ENCODE measurements at places on chromosomes 13 and 19.

DNA sequence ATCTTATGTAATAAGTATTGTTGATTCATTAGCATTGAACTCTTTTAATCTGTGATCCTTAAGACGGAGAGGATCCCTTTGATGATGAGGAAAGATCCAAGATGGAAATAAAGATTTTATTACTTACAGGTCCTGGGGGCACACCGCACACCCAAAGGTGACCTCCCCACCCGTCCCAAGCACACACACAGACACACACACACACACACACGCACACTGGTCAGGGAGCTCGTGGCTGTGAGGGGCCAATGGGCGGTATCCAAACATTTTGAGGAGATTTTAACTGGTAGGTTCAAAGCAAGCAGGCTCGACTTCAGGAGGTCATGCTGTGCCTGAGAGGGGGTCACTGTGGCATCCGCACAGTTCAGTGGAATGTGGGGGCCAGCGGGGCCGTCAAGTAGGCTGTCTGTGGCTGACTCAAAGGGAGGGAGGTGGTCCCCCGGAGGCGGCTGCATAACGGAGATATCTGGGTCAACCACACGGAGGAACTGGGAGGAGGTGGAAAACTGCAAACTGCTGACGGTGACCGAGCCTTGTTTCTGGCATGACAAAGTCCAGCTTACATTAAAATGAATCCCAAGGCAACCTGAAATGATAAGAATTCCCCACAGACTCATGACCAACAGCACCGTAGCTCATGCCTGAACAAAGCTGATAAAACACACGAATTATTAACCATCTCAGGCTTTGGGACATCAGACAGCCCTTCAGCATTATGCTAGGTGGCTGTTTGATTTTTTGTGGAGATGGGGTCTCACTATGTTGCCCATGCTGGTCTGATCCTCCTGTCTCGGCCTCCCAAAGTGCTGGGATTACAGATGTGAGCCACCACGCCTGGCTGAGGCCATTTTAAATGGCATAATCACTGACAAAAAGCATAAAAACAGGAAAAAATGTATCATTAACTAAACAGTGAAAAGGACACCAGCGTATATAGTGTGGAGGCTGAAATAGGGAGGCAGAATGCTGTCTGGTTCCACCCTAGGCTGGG, 20.9 kb upstream of the SIGLEC11 start:
- peaks cover 10% of the 10 kb centered on the region for H3K36me3 ChIP-seq
- peaks cover under 1% of the 10 kb centered on the region for H3K4me1 ChIP-seq
- DNase-seq: no peak
- no peak overlapping the region for H3K27ac ChIP-seq

- no peak overlapping the region for H3K27ac ChIP-seq
- no peak overlapping the region for H3K4me3 ChIP-seq
- no peak for DNase-seq
- H3K4me1 ChIP-seq: no peaks in the 10 kb centered on the region
- no peaks in the 10 kb centered on the region for H3K27me3 ChIP-seq
Observed at GRCh38 chr13:66751691-66752090, 478.4 kb downstream of the PCDH9 start.

DNA sequence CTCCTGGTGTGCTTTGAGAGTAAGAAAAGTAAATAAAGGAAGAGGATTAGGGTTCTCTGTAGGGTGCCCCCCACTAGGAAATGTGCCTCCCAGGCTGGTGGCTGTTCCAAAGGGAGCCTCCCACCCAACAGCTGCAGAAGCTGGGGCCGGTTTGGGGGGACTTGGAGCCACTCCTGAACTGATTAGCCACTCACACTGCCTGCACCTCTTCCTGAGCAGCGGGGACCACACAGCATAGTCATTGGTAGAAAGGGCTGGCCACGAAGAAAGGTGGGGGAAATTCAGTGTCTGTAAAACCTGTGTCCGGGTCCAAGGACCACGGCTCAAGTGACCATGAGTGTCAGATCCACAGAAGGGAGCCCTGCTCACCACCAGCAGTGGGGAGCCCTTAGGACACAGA, 55.6 kb downstream of the SPACA7 start:
- no peak overlapping the region for H3K27ac ChIP-seq
- H3K36me3 ChIP-seq: no peaks in the 10 kb centered on the region
- no peak for DNase-seq
- no peak overlapping the region for H3K4me3 ChIP-seq
- peaks cover 17% of the 10 kb centered on the region for H3K27me3 ChIP-seq
- H3K4me1 ChIP-seq: no peaks in the 10 kb centered on the region

DNA sequence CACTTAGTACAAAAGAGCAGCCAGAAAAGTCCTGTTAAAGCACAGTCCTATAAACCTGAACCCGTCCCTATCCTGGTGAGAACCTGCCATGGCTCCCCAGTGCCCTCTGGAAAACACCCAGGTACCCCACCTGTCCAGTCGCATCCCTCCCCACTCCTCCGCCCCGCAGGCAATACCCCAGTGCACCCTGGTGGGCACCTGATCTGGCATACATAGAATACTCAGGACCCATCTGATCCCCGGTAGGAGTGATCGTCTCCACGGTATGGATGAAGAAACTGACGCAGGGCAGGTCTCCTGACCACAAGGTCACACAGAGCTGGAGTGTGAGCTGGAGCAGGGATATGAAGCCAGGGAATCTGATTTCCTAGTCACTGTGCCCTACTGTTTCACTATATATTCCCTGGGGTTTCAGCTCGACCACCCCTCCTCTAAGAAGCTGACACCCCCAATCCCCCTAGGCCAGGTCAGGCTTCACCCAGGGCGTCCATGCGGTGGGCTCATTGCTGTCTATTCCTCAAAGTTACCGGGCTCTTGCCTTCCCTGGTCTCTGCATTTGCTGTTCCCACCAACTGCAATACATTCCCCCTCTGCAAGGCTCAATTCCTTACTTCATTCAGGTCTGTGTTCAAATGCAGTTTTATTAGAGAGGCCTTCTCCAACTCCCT, 12.6 kb downstream of the FBXO46 start:
- H3K27me3 ChIP-seq: no peaks in the 10 kb centered on the region
- peaks cover 18% of the 10 kb centered on the region for H3K36me3 ChIP-seq
- H3K4me3 ChIP-seq: peak overlapping the region; percentile 94
- H3K27ac ChIP-seq: peak overlapping the region; percentile 87

GRCh38 chr19:18340190-18340989, at the start of gene PGPEP1:
TSS of gene PGPEP1 (plus strand) at chr19:18340598. CDS start at chr19:18340682, 84 bp downstream.
- no peak for DNase-seq
- H3K27ac ChIP-seq: peak within 1 kb of the TSS; percentile 91
- H3K36me3 ChIP-seq: peaks cover 21% of the 10 kb centered on the region
- H3K4me3 ChIP-seq: peak within 1 kb of the TSS; percentile 87

DNA sequence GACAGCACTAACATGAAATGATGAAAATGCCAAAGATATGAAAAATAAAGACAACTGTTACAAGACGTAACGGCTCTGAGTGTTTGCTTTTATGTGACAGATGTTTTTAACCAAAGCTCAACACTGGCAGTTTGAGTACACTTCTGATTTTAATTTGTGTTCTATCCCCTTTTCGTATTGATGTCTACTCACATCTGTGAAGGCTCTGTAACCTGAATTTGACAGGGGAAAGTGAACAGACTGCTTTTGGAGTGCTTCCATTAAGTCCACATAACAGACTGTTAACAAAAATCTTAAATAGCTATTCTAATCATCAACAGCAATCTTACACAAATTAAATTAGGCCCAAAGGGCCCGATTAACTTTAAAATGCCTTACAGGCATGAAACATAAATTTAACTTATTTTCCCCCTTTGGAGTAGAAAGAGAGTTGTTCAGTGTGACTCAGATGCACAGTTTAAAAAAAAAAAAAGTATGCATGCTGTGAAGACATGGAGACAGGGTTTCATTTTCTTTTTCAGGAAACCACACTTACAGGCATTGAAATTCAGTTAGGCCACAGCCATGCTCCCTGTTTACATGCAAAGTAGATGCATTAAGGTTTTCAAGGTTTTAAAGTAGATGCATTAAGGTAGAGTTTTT, 16.3 kb upstream of the RNASEH2B start:
- no peaks in the 10 kb centered on the region for H3K27me3 ChIP-seq
- H3K4me1 ChIP-seq: peaks cover 40% of the 10 kb centered on the region
- peaks cover 4% of the 10 kb centered on the region for H3K36me3 ChIP-seq
- peak overlapping the region; percentile 84 for H3K27ac ChIP-seq

DNA sequence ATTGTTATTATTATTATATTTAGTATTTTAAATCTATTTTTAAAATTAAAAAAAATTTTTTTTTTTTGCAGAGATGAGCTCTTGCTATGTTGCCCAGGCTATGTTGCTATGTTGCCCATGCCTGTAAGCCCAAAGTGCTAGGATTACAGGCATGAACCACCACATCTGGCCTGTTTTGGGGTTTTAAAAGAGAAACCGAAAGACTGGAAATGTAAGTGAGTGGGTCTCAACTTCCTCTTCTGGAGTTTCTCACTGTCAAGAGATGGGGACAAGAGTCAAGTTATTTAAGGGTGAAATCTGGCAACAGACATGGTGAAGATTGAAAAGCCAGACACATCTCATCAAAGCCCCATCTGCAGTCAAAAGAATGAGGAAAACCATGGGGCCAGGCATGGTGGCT, 4.2 kb upstream of the OR7G3 start:
- DNase-seq: no peak
- H3K36me3 ChIP-seq: peaks cover 2% of the 10 kb centered on the region
- peaks cover 23% of the 10 kb centered on the region for H3K27me3 ChIP-seq
- no peak overlapping the region for H3K27ac ChIP-seq
- H3K4me1 ChIP-seq: no peaks in the 10 kb centered on the region

- no peak for DNase-seq
- H3K36me3 ChIP-seq: peaks cover 1% of the 10 kb centered on the region
- no peak overlapping the region for H3K27ac ChIP-seq
- H3K4me1 ChIP-seq: peaks cover 9% of the 10 kb centered on the region
- H3K27me3 ChIP-seq: peaks cover 38% of the 10 kb centered on the region
Observed at GRCh38 chr13:32938314-32938713, 77.9 kb upstream of the KL start.

DNA sequence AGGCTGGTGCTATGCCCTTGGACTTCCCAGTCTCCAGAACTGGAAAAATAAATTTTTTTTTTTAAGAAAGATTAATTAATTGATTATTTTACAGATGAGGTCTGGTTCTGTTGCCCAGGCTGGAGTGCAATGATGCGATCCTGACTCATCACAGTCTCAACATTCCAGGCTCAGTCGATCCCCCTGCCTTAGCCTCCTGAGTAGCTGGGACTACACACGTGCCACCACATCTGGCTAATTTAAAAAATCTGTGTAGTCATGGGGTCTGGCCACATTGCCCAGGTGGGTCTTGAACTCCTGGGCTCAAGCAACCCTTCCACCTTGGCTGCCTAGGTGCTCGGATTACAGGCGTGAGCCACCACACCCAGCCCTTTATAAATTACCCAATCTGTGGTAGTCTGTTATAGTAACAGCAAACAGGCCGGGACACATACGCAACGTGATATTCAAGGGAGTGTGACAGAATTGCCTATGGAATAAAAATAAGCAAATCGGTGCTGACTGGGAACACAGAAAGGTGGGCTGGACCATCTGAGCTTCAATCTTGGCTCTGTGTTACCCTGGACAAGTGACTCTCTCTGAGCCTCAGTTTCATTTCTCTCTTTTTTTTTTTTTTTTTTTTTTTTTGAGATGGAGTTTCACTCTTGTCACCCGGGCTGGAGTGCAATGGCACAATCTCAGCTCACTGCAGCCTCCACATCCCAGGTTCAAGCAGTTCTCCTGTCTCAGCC, 42.8 kb downstream of the PIN1 start:
- DNase-seq: no peak
- no peak overlapping the region for H3K4me3 ChIP-seq
- H3K36me3 ChIP-seq: no peaks in the 10 kb centered on the region
- H3K27ac ChIP-seq: no peak overlapping the region
- no peaks in the 10 kb centered on the region for H3K4me1 ChIP-seq

GRCh38 chr19:19651076-19651475, 7.6 kb upstream of the GMIP start:
- no peak overlapping the region for H3K27ac ChIP-seq
- peaks cover 45% of the 10 kb centered on the region for H3K36me3 ChIP-seq
- no peaks in the 10 kb centered on the region for H3K4me1 ChIP-seq
- DNase-seq: no peak
- H3K4me3 ChIP-seq: no peak overlapping the region
- no peaks in the 10 kb centered on the region for H3K27me3 ChIP-seq

GRCh38 chr13:30406779-30407416, 15.4 kb upstream of the UBE2L5 start:
- no peak overlapping the region for H3K4me3 ChIP-seq
- no peak for DNase-seq
- H3K27ac ChIP-seq: no peak overlapping the region

- H3K27ac ChIP-seq: no peak overlapping the region
- DNase-seq: no peak
- peaks cover 3% of the 10 kb centered on the region for H3K4me1 ChIP-seq
- H3K27me3 ChIP-seq: no peaks in the 10 kb centered on the region
Observed at GRCh38 chr19:34766386-34766785, 6.6 kb downstream of the ZNF599 start.
